ENCODE measurements at places on chromosomes 2 and 18.

GRCh38 chr2:105834931-105835330 lies 90.2 kb downstream of the NCK2 start:
- no peak for DNase-seq

DNA sequence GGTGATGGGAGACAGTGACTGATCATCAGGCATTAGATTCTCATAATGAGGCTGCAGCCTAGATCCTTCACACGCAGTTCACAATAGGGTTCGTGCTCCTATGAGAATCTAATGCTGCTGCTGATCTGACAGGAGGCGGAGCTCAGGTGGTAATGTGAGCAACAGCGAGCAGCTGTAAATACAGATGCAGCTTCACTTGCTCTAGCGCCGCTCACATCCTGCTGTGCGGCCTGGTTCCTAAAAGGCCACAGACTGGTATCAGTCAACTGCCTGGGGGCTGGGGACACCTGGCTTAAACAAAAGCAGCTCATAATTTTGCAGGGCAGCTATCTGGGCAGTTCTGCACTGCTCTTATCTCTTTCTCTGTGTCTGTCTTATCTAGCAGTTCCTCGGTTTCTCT lies 20.4 kb upstream of the CD226 start:
- no peak for DNase-seq

GRCh38 chr2:134845719-134846118 lies 7.3 kb downstream of the ACMSD start:
- no peak for DNase-seq

DNA sequence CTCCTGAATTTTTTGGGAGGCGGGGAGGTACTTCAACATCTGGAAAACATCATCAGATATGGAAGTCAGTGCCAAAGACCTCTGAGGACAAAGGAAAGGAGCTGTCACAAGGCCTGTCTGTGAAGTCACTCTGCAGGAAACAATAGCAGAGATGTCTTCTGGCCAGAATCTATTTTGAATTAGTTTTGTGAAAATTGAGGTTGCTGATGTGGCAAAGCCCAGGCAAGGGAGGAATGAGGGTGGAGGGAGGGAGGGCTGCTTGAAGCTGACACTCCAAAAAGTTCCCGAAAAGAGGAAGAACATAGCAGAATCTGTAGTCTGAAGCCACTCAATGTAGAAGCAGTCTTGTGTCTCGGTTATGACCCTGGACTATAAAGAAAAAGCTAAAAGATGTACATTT lies 151.1 kb upstream of the LHCGR start:
- no peak for DNase-seq
